ENCODE measurements at places on chromosomes 4 and X.

DNA sequence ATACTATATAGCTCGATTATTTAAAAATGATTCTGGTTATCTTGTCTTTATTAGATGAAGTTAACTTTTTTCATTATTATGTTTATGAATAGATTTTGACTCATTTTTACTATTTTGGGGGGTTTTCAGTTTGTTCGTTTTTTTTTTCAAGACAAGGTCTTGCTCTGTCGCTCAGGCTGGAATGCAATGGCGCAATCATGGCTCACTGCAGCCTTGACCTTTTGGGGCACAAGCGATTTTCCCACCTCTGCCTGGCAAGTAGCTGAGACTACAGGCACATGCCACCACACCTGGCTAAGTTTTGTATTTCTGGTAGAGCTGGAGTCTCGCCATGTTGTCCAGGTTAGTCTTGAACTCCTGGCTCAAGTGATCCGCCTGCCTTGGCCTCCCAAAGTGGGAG lies 24.9 kb upstream of the FOXR2 start:
- no peak for DNase-seq

GRCh38 chrX:57587607-57588006 lies 4.2 kb upstream of the ZXDB start:
- DNase-seq, result no peak

- DNase-seq, result no peak
Measured at GRCh38 chr4:176788248-176788647, 4.5 kb downstream of the VEGFC start.

- no peak for DNase-seq
Measured at GRCh38 chr4:165308166-165308565, 19.3 kb upstream of the MSMO1 start.

DNA sequence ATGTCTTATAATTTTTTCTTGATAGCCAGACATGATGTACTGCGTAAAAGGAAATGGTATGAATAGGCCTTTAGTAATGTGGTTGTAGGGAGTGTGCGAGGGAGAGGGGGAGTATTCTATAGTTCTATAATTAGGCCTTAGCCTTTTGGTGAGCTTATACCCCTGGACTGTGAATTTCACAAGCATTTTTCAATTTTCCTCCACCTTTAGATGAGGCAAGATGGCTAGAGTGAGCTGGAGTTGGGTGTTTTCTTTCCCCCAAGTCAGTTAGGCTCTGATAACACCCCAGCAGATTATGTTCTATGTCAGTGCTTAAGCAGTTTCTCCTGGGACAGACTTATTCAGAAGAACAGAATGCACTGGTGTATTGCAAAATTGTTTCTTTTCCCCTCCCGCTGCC lies 210.2 kb upstream of the NPY2R start:
- no peak for DNase-seq

DNA sequence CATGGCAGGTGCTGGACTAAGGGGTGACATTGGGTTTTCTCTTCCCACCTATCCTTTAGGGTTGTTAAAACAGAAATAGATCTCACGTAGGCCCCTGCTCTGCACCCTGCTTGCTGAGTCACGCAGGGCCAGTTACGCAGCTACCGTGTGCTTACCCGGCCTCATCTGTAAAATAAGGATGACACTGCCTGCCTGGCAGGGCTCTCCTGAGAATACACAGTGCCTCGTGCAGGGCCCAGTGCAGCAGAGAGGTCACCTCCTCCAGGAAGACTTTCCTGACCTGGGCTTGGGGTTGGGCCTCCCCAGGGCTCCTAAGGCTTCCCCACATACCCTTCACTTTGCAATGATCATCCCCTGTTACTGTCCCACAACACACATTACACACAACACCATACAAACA lies 33.6 kb upstream of the JAKMIP1 start:
- no peak for DNase-seq
